ENCODE measurements at places on chromosomes 4 and X.

GRCh38 chr4:171441300-171441941 is 371.8 kb upstream of the GALNTL6 start:
- DNase-seq: no peak

DNA sequence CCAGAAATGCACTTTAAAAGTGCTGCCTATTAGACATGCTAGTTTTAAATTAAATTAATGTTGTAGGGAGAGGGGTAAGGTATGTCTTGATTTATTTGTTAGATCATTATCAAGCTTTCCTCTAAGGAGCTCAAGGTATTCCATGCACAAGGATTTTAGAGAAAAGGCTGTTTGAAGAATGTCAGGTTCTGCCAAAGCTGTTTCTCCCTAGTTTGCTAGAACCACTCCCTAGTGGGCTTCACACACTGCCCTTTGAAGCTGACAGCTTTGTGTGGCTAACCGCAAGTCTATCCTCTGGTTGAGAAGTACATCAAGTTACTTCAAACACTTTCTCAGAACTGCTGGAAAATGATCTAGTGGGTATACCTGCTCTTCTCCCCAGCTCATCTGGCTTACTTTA is 32.3 kb downstream of the RASL11B start:
- no peak for DNase-seq

- no peak for DNase-seq
Observed at GRCh38 chr4:99485212-99485611, 25.6 kb upstream of the C4orf17 start.

DNA sequence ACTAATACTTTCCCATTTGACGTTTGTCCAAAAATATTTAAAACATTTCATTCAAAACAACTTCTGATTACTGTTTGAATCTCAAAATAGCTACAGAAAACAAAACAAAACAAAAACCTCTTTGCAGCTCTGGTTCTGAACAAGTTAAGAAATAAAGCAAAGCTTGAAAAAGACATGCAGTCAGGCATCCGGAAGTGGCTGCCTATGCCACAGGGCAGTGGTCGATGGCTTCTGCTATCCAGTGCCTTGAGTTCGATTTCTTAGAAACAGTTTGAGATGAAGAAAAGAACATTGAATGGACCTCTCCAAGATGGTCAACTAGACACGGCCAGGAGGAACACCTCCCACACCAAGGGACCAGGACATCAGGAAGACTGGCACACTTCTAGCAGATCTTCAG is 125.3 kb downstream of the SCFD2 start:
- no peak for DNase-seq
